Right lobe of liver (tissue), 6 donors: ENCODE measurements at places on chromosomes 11 and 22. TPM values are rescaled to one million over a fixed set of nuclear protein-coding genes. Genes with fewer than 3 reads are reported as not detected.

Gene ANGPTL5
- not detected for total RNA-seq

Gene FGF4
- total RNA-seq: not detected

Gene MIAT
- total RNA-seq: 0.46 TPM

Gene MGAT3
- 0.12 TPM for total RNA-seq

Gene SPTBN2
- total RNA-seq: 33.5 TPM
